ENCODE measurements at places on chromosomes 12 and 14. TPM values are rescaled to one million over a fixed set of nuclear protein-coding genes. Genes with fewer than 3 reads are reported as not detected.
A peak's percentile ranks its signal among the peaks of the same experiment; 100 is the strongest.

- no peak for DNase-seq
Measured at GRCh38 chr12:123908884-123909725, 63.5 kb downstream of the CCDC92 start.

GRCh38 chr14:72444701-72445100 is 449.2 kb downstream of the DPF3 start:
- DNase-seq: no peak

DNA sequence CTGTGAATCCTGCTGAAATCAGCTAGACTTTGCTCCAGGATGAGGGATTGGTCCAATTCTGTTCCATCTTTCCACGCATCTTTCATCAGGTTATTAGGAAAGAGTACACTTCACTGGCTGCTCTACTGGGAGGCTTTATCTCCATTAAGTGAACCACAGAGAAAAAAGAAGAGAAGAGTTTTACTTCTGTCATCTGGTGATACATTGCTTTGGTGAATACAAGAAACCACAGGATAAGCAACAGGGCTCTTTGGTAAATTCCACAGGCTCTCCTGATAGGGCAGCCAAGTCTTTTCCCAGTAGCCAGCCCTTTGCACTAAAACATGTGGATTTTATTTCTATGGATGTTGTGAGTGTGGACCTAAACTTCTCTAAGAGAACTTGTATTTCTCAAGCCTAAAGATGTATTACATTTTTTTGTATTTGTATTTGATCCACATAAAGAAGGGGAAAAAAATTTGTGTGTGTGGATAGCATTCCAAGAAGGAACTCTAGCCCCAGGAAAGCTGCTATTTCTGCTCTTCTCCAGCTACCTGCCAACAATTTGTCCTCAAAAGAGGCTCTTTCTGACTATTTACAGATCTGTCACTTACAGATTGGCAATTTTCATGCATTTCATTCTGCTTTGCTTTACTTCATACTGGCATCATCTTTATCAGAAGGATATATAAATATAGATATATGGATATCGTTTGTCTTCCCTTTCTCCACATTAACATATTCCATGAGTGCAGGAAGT is 1117.6 kb upstream of the TMEM132C start:
- DNase-seq: no peak

GRCh38 chr12:62899568-62900390 is 35.2 kb downstream of the PPM1H start:
- no peak for DNase-seq

DNA sequence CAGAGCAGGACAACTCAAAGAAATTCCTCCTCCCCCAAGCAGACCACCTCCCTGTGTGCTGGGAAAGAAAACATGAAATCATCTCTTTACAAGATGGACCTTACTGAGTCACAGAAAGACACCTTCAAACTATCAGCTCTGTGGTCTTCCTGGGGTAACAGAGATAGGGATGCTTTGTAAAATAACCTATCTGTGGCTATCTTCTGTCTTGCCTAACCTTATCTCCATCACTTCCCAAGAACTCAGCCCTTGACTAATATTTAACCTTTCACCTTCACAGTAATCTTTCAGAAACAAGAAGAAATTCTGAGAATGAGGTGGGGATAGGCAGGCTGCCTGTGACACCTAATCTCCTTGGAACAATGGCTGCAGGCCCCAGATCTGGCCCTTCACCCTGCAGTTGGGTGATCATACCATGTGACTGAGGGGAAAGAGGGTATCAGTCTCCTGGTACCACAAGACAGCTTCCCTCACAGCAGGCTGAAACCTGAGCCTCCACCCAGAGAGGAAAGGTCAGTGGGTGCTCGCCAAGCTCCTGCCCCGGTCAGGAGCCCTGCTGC is 27.4 kb upstream of the CEBPE start:
- no peak for DNase-seq

DNA sequence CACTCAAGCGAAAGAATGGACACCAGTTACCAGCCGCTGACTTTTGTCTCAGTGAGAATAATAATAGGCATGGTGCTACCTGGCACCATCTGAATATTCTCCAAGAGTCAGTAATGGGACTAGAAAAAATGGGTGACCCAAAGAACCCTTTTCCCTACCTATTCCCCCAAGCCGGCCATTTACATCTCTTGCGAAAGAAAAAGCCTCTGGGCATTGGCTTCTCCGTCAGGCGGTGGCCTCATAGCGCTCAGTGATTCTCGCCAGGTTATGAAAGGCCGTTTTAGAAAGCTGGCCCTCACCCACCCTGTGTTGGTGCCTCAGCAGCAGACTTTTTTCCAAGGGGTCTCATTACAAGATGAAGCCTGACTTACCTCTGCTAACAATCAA is 523 bp upstream of the SLC6A15 start:
- DNase-seq: no peak

GRCh38 chr12:54421879-54422250 is 2.8 kb upstream of the ITGA5 start:
- no peak for DNase-seq

DNA sequence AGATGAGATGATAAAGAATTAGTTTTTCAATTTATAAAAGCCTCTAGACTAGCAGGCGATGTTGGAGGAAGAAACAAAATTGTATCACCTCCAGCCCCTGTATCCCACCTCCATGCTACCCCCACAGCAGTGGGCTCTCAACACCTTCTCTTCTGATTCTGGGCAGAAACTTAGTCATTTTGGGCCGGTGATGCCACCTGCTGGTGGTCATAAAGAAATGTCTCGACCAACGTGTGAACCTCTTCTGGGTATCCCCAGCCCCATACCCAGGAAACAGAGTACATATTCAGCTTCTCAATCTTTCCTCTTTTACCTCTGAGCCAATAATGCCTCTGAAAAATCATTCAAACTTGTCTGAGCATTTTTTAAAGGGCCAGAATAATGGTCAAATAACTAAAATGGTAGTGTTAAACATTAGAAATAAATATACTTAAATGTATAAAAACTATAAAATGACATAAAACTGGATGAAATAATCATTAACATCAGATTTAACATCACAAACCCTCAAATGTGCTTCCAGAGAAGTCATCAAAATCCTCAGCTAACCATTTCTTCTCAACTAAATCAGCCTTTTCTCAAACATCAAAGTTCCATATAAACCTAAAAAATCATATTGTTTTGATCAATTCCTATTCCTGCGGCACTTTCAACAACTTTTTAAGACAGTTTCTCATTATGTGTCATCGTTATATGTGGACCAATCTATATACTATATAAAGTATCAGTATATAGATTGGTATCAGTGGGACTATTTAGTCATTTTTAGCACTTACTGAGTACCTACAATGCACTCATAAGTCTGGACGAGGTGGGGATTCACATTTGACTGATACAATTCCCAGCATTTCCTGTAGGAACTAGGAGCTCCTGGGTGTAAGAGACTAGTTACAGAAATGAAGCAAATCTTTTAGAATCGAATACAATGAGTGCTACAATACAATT is 69.4 kb downstream of the ATXN2 start:
- DNase-seq: no peak

GRCh38 chr14:38110258-38110657 is 97.4 kb upstream of the SSTR1 start:
- no peak for DNase-seq

DNA sequence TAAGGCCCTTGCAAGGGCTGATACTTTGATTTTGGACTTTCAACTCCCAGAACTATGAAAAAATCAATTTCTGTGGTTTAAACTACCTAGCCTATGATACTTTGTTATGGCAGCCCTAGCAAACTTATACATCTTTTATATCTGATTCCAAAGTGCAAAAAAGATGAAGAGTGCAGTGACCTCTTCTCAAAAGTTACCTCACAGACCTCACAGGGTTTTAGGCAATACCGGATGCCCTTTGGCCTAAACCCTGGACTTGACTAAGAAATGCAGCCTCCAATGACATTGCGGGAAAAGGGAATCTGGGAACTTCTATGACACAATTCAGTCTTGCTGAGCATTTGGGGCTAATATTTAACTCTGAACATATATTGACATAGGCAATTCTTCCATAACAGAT is 63.3 kb downstream of the IGF1 start:
- no peak for DNase-seq

DNA sequence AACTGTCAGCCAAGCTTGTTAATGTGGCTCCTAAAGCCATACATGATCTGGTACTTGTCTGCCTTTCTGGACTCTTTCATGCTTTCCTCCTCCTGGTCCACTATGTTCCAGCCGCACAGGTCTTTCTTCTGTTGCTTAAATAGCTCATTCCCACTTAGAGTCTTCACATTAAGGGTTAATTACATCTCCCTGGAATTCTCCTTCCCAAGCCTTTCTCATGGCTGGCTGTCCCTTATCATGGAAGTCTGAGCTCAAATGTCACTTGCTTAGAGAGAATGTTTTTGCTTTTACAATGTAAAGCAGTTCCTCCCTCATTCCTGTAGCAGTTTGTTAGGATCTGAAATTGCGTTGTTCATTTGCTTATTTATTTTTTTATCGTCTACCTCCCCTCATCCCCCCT is 199.6 kb downstream of the TRHDE start:
- DNase-seq: no peak

DNA sequence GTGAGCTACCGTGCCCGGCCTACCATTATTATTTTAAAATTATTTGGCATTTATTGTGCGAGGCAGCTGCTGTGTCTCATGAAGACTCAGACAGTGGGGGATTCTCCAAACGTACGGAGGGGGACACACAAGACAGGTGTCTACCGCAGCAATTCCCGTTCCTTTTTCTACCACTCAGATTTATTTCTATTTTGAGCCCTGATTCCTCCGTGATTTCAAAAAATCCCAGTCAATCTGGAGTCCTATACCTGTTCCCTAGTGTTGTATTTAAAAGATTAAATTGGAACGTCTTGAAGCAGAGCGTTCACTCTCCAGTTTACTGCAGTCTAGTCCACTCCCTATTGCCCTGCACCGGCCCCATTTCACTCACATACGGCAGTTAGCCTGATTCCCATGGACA is 97.9 kb downstream of the AACS start:
- DNase-seq: no peak

DNA sequence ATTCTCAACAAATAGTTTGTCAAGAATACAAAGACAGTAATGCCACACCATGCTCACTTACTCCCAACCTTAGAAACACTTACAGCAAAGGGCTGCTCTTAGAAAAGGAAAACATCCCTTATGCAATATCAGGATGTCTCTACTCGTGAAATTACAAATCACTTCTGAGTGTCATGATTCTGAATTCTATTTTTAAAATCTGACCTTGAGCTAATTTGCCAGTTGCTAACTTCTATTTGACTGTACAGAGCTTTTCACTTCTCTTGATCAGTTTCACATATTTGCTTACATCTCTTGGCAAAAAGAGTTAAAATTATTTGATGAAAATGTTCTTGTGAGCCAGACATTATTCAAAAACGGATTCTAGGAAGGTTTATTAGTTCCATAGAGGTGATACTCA is 136.7 kb upstream of the SLC35F4 start:
- DNase-seq: no peak

DNA sequence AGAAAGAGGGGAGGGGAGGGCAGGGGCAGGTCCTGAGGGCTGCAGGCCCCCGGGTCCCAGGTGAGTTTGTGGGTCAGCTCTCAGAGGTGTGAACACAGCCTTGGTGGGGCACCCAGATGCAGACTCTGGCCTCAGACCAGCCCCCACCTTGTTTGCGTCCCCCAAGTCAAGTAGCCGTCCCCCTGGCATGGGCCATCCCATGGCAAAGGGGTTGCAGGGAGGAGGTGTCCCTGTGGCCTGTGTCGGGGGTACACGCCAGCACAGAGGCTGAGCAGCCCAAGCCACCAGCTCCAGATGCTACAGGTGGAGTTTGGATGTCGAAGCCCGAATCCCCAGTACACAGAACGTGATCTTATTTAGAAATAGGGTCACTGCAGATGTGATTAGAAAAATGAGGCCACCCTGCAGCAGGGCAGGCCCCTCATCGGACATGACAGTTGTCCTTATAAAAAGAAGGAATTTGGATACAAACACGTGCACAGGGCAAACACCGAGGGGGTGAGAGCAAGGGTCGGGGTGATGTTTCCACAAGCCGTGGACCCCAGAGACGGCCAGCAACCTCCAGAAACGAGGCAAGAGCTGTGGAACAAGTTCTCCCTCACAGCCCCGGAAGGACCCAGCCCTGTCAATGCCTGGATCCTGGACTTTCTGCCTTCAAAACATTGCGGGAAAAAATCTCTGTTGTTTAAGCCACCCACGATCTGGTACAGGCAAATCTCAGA is 141.2 kb upstream of the C14orf180 start:
- DNase-seq: no peak

- peak; percentile 94 for DNase-seq
Measured at GRCh38 chr12:58920102-58920960, at the start of gene LRIG3. TSS of gene LRIG3 (minus strand) at chr12:58920504. CDS start at chr12:58920235, 269 bp downstream.

GRCh38 chr12:90280564-90281058 is 572.0 kb upstream of the ATP2B1 start:
- no peak for DNase-seq

DNA sequence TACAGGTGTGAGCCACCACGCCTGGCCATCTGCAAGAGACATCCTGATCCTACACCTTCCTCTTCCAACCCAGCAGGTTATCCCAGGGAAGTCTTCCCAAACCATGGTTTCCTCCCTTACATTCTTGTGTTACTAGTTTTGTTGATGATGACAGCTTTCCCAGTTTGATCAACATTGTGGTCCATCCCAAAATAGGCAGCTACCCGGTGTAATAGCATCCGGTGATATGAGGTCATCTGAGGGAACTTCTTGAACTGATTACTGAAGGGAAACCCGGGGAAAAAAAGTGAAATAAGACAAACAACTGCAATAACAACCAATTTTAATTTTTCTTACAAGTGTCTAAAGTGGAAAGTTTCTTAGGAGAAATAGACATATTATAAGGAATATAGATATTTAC is 45.3 kb upstream of the STAC3 start:
- DNase-seq: no peak

Gene CCNT1
- total RNA-seq: 21.7 TPM

Gene VPS29
- 109 TPM for total RNA-seq

Gene FAM181A
- not detected for total RNA-seq

Gene ISCA2
- total RNA-seq: 39.1 TPM

Gene NANOG
- not detected for total RNA-seq

Measured in left cardiac atrium (tissue), 4 donors.